IPS DF 19.7 (cell line): ENCODE measurements at places on chromosomes 7 and 10.
A peak's percentile ranks its signal among the peaks of the same experiment; 100 is the strongest.

GRCh38 chr10:56679578-56679977, 318.5 kb upstream of the ZWINT start:
- no peak for DNase-seq

DNA sequence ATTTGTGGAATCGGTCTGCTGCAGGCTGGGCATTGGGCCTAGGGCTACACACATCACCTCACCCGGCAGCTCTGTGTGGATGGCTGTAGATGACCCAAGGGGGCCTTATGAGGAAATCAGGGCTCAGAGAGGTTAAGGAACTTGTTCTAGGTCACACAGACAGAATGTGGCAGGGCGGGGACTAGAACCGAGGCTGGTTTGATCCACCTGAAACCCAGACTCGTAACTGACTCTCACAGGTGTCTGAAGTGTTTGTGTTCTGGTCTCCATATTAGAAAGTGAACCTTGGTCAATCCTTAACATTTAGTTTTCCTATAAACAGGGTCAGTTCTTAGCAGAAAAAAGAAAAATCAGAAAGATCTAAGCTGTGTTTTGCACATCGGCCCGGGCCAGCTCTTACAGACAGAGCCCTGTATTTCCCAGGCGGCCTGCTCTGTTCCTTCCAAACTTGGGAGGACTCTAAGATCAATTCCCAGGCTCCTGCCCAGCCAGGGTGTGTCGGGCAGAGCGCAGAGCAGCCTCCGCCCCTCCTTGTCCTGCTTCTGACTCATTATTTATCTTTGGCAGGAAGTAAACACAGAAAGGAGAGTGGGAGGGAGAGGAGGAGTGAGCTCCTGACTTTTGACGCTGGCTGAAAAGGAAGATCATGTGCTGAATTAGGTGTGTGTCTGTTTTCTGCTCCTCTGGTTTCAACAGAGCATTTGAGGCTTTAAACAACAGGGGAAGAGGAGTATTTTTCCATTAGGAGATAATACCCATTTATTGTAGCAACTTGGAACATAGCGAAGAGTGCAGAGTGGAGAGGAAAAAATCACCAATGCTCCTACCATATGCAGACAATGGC, 74.1 kb downstream of the TACC2 start:
- peak; percentile 23 for DNase-seq

GRCh38 chr7:27955596-27955995, 215.6 kb downstream of the TAX1BP1 start:
- no peak for DNase-seq

DNA sequence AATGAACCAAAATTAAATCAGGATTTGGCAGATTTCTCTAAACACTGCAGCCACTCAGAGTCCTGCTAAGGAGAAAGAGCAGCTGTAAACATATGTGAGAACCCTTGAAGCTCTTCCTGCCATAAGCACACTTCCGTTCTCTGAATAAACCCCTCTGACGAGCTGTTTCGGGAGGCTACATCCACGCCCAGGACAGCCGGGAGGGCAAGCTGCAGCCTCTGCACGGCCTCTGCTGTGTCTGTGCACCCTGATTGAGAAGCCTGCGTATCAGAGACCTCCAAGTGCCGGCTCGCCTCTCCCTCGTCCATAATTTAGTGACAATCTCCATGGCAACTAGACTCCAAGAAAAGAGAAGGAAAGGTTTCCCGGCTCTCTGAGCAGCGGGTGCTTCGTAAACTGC, 114.4 kb downstream of the PTPRN2 start:
- DNase-seq, result no peak

DNA sequence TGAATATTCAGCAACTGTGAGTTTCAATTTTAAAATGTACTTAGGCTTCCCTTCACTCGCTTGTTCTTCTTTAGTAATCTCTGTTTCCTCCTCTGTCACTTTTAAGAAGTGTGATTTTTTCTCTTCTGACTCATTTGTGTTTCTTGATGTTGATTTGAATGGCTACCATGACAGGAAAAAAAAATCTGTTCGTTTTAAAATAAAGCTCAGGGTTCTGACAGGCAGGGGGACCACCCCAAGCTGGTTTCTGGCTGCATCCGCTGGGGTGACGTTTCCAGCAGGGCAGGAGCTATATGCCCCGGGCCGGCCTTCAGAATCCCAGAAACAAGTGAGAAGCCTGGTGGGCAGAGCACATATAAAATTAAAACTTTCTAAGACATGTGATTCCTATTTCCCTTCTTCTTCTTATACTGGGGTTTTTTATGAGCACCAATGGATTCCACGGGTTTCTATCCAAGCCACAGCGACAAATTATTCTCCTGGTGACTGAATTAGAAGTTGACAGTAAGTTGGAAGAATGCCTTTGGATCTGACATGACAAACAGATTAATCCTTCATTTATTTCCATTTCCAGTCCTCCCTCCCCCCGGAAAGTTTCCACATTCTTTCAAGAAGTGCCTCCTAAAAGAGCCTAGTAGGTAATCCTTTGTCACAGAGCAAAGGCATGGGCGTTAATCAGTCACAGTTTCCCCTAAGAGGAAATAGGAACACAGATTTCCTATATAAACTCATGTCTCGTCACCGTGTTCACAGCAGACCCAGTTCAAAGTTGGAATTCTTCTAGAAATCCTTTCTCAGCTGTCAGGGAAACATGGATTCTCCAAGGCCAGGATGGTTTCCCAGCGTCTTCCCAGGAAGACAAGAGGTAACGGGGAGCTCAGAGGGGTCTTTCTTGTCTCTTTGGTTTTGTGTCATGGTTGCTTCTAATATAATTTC, 79.9 kb downstream of the PTPRE start:
- no peak for DNase-seq

- DNase-seq, result no peak
Observed at GRCh38 chr10:91820144-91820543, 21.9 kb downstream of the TNKS2 start.

GRCh38 chr7:46972205-46972604, 609.7 kb downstream of the TNS3 start:
- DNase-seq, result no peak

GRCh38 chr10:62815381-62816075, 638 bp downstream of the EGR2 start:
- DNase-seq, result no peak

DNA sequence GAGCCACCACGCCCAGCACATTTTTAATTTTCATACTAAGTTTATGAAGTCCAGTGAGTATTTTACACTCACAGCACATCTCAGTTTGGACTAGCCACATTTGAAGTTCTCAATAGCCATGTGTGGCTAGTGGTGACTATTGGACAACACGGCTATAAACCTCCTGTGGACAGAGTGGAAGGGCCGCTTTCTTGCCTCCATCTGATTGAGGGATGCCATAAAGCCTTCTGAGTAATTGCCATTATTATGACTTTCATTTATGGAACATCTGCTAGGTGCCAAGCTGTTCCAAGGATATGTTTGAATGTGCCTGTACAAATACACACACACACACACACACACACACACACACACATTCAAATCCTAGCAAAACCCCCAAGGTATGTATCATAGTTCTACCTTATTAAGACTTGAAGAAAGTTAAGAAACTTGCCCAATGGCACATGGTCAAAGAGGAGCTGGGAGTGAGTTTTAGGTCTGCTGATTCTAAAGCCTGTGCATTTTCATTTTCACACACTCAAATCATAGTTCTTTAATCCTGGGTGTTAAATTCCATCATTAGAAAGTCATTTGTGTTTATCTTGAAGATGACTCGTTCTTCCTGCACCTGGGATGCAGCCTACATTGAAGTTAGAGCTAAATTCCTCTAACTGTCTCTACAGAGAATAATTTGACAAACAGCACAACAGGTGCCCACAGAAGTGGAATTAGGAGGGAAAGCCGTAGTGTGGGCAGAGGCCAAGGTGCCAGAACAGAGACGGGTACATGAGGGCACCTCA, 143.3 kb downstream of the PKD1L1 start:
- no peak for DNase-seq

DNA sequence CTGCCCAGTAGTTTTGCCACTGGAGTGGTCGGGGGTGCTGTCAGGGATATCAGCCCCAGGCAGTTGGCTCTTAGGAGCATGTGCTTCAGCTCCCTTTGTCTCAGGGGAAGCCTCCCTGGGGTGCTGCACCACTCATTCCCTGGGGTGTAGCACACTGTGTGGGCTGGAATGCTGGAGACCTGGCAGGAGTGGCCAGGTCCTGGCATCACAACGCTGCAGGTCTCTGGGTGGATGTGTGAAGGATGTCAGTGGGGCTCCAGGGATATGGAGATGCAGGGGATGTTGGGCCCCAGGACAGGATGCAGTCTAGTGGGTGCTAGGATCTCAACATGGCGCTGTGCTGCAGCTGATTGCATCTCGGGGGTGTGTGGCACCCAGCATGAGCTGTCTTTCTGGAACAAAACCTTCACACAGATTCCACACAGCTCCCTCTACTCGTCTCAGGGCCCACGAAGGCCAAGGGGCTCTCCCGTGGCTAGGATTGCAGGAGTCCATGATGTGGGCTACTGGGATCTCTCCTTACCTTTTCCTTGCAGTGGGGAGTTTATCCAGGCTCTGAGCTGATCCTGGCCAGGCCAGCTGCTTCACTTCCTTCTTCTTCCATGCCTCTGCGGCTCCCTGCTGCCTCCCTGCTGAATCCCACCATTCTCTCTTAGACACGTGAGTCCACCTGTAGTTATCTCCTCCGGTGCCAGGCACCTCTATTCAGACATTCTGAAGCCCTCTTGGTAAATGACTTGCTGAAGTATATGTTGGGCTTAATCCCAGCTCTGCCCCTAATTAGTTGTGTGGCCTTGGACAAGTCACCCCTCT, 295.1 kb downstream of the RPS24 start:
- DNase-seq, result no peak
